MG63 (cell line): ENCODE measurements at places on chromosomes 7 and 10. TPM values are rescaled to one million over a fixed set of nuclear protein-coding genes. Genes with fewer than 3 reads are reported as not detected.

DNA sequence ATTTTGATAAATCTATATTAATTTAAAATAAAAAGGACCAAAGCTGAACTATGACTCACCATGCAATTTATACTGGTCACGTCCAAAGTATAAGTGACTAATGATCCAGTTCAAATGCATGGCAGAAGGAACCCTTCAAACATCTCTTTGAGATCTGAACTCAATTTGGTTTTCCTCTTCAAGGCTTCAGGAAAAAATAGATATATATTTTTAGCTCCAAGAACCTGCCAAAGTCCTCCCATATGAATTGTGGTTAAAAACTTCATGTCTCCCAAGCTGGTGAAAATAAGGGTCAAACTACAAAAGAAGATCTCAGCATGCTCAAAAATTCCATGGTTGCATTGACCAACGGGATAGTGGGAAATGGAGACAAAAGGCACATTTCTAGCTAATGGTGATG is 34.6 kb upstream of the PDE1C start:
- no peak for DNase-seq

The COX19 gene
- 4.4 and 10.1 TPM in 2 replicates for total RNA-seq

- no peak for DNase-seq
Observed at GRCh38 chr10:130958981-130959751, 352.4 kb downstream of the TCERG1L start.

GRCh38 chr10:97812696-97813095 is 36.9 kb upstream of the GOLGA7B start:
- no peak for DNase-seq

DNA sequence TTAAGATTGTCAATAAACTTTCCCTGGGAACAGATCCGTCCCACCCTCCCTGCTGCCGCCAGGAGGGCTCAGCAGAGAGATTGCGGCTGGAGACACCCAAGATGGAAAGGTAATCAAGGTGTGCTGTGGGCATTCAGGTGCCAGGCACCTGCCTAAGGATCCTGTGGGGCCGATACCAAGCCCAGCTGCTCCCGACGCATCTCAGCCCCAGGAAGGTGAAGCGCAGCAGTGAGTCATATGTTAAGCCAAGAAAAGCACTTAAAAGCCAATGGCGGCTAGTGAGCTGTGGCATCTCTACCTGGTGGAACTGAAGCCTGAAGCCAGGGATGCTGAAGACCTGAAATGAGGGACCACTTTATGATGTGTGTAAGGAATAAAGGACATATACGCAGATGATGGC is 6.1 kb downstream of the WDR86 start:
- no peak for DNase-seq

DNA sequence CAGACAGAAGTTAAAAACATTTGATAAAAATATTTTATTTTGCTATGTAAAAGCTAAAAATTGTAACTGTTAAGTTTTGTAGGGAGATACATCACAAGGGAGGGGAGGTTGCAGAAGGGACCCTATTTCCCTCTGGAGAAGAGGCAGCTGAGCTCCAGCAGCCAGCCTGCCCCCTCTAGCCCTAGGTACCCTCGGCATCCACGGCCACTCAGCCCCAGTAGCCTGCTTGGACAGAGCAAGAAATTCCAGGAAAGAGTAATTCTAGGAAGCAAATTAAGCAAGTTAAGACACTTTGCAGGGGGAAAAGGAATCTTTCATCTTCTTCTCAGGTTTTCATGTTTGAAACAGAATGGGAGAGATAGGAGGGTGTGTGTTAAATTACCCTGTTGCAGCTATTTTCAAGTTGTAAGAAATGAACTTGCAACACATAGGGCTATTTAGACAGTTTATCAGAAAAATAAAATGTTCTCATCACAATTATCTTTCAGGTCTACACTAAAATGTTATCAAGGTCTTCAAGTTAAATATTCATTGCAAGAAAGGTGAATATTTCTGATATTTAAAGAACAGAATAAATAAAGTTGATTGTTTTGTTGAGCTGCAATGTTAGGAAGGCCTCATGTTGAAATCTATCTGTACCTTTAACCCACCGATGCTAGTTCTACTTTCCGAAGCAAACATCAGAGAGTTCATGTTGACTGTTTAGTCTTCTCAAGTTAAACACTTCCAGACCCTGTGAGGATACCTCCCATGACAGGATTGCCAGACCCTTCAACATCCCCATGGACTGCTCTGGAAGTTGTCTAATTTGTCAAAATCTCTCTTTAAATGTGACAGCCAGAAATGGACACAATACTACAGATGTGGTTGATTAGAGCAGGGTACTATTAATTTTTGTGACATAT is 5.5 kb downstream of the SGCE start:
- DNase-seq, result no peak

The SKAP2 gene
- 10.6 and 12.2 TPM in 2 replicates for total RNA-seq

The PMS2 gene
- total RNA-seq, result 11.9 and 16.5 TPM in 2 replicates

The SH2D4B gene
- not detected in 2 replicates for total RNA-seq

DNA sequence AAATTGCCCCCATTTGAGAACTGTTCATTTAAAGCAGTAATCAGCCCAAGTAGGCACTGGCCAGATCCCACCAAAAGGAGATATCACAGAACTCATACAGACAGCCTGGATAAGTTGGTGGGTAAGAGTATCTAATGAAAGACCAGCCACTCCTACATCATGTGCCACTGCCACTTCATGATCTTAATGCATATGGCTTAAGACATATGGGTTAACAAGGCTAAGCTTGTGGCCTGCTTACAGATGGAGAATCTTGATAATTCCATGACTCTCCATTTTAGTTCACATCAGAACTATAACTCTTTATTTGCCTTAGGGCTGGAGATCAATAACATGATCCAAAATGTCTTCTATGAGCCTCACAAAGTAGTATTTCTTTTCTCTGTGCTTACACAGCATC is 6.8 kb upstream of the IFIT1B start:
- no peak for DNase-seq

The GIMAP6 gene
- not detected in 2 replicates for total RNA-seq

DNA sequence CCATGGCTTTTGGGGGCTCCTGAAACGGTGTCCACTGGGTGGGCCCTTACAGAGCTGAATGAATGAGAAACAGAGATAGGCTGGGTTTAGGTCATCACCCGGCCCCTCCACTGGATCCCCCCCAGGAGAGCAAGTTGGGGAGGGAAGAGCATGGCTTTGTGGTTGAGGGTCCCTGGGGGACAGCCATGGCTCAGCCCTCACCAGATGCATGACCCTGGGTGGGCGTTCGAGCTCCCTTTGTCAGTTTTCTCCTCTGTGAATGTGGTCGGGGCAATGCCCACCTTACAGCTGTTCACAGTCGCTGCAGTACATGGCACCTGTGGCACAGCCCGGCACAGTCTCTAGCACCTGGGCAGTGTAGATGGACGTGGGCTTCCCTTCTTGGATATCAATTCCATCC is 40.6 kb upstream of the CXCL12 start:
- DNase-seq, result no peak

The HOXA10 gene
- 18.0 and 26.7 TPM in 2 replicates for total RNA-seq

GRCh38 chr7:67021260-67021659 is 24.6 kb downstream of the TYW1 start:
- no peak for DNase-seq
